ENCODE measurements at places on chromosomes 5 and 9.

GRCh38 chr5:78537821-78538220, 110.8 kb downstream of the LHFPL2 start:
- DNase-seq = peak; percentile 28

- DNase-seq = no peak
Measured at GRCh38 chr5:38535248-38535750, 21.1 kb downstream of the LIFR start.

DNA sequence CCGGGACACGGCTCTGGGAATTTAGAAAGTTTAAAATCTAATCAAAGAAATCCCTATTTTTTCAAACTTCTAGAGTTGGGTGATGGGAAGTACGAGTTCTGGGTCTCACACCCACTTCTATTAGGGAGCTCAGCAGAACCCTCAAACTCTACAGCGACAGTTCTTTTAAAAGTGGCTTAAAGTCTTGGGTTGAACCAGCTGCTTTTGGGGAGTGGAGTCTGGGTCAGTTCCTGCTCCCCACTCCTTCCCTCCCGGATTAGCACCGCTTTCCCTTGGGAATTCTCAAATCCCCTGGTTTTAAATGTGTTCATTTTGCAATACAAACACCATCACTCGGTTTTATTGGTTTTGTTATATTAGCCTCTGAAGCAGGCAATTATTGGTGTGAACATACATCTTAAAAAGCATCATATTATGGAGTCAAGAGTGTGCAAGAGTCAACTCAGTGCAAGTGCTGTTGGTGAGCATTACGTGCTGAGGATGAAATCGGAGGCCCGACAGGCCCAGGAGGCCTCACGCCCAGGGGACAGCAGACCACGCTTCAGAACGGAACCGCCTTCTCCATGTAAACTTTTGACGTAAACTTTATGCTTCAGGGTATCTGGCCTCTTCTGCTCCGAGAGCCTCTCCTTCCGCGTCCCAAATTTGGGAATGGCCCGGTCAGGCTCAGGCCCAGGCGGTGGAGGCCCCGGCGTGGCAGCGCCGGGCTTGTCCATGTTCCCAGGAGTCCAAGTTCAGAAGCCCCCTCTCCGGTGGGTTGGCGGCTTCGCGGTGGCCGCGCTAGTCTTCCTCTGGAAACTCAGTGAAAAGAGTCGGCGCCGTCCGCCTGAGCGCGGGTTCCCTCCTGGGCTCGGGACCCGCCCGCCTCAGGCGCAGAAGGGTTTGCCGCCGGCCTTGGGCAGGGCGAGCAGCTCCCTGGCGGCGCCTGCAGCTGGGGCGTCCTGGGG, 5.3 kb downstream of the IRX4 start:
- DNase-seq = no peak

DNA sequence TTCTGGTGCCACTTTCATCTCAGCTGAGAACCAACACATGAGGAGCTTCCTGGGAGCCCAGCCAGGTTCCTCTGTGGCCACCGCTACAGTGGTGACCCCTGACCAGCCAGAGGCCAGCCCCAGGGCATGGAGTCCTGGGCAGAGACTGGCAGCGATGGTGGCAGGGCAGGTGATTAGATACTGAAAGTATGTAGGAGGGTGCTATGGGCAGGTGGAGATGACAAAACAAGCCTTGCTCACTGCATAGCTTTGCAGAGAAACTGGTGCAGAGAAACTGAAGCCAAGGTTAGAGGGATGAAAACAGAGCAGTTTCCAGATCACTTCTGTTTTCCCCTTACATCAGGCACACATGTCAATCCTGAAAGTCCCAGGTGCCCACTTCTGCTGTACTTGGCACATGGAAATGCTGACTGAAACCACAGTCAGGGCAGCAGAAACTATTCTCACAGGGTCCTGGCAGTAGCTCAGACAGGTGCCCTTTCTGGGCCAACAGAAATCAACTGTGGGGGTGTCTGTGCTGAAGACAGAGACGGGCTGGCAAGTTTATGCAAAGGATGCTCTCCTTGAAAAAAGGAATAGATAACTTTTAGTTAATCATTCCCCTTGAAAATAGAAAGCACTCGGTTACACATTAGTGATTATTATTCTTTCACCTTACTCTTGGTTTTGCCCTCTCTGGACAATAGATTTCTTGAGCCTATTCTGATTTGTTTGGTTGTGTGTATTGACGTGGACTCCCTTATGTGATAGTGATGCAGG, 90.3 kb downstream of the ANKRD55 start:
- DNase-seq = no peak

DNA sequence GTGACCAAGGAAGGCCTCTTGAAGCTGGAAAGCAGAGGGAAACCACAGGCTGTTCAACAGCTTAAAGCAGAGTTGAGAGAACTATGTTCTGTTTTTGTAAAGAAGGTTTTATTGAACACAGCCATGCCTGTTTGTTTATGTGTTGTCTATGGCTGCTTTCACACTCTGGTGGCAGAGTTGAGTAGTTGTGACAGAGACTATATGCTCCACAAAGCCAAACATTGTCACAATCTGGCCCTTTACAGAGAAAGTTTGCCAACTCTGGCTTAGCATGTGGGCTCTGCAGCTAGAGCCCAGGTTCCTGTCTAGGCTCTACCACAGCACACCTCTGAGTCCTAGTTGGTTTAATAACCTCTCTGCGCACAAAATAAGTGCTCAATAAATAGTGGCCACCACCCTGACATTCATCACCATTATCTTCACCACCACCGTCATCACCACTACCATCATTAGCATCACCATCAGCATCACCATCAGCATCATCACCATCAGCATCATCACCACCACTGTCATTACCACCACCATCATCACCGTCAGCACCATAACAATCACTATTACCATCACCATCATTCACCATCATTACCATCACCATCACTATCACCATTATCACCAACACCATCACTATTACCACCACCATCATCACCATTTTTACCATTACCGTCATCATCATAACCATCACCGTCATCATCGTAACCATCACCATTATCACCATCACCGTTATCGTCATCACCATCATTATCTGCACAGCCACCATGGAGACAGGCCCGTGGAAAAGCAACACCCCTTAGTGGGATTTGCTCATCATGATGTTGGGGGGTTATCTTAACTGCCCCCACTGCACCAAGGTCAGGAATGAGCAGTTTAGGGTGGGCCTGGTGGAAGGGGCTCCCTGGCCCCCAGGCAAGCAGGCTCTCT, 18.3 kb downstream of the AKNA start:
- DNase-seq = no peak

DNA sequence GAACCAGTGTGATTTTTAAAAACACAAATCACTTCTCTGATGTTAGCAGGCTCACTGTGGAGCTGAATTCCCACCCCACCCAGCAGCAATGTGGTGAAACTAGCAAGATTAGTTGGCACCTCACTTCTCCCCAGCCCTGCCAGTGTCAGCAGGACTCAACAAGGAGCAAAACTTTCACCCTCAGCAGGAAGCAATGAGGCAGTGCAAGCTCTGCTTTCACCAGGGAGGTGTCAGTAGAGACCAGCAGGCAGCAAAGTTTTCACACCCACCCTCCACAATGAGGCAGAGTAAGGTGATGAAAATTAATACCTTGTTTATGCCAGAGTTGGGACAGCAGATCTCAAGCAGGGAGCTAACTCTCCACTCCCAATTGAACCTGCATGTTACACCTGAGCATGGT, 565.0 kb downstream of the CETN3 start:
- DNase-seq = no peak

- no peak for DNase-seq
Measured at GRCh38 chr5:33231935-33232334, 208.8 kb upstream of the TARS1 start.

- no peak for DNase-seq
Measured at GRCh38 chr5:76693141-76693540, 22.8 kb upstream of the F2R start.

GRCh38 chr5:106691701-106692100, 979.0 kb downstream of the EFNA5 start:
- DNase-seq = no peak

DNA sequence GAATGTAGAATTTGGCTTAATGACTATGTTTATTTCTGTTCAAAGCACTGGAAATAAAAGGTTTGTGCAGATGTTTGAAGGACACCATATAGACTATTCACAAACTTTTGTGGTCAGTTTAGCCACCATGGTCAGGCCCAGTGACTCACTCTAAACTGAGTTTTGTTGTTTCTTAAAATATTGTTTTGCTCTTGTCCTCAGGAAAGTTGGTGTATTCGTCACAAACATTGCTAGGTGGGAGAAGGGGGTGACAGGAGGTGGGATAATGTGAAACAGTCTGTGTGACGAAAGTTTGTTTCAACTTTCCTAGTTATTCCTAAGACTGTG, 35.0 kb upstream of the LIFR start:
- DNase-seq = no peak

All from NCI-H2029 (cell line).